ENCODE measurements at places on chromosomes 12 and 14.

DNA sequence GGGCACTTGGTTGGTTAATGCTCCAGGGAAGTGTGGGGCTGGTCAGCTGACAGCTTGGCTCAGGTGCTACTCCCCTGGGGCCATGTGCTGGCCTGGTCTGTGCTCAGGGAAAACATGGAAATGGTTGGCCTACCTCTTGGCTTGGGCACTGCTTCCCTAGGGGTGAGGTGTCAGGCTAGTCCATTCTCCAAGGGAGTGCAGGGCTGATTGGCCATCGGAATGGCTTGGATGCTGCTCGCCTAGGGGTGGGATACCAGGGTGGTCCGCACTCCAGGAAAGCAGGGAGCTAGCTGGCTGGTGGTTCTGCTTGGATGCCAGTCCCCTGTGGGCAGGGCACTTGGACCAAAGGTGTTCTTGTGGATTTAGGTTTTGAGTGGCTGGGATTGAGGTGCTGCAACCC is 245.7 kb downstream of the RAD51B start:
- DNase-seq: no peak

DNA sequence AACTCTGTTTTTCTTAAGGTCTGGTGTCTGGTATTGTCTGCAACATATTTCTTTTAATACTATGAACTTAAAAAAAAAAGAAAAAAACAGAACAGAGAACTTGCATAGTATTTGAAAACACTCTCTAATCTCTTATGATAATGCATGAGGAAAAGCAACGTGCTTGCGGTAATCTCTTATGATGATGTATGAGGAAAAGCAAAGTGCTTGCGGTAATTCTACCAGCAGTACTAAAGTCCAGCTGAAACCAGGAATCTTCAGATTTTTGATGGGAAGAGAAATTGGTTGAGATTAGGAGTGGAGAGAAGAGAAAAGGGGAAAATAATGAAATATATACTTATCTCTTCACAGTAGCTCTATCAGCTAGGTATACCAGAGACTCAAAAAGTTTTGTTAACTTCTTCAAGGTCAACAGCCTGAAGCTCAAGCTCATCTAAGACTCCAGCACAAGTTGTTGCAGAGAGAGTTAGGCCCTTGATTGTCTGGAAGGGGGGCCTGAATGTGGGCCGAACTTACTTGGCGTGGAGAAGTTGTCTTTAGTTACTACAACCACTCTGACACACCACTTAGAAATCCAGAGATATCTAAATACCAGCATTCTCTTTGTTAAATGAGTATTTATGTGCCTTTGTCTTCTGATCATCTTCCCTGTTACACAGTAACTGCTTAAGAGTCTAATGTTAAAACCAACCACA is 240.4 kb downstream of the PRKD1 start:
- DNase-seq: no peak

- DNase-seq: no peak
These were observed 10.6 kb upstream of the DNAL1 start for GRCh38 chr14:73634011-73634833.

DNA sequence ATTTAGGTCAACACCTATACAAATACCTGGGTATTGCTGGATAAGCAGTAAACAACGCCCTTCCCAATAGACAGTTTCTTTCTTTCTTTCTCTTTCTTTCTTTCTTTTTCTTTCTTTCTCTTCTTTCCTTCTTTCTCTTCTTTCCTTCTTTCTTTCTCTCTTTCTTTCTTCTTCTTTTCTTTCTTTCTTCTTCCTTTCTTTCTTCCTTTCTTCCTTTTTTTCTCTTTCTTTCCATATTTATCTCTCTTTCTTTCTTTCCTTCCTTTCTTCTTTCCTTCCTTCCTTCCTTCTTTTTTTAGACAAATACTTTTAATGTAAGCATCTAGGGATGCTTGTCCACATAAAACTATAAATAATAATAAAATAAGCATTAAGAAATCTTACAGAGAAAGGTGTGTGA is 123.2 kb downstream of the KCNK10 start:
- no peak for DNase-seq

GRCh38 chr14:58540749-58541632 is 96.8 kb upstream of the DACT1 start:
- DNase-seq: no peak

DNA sequence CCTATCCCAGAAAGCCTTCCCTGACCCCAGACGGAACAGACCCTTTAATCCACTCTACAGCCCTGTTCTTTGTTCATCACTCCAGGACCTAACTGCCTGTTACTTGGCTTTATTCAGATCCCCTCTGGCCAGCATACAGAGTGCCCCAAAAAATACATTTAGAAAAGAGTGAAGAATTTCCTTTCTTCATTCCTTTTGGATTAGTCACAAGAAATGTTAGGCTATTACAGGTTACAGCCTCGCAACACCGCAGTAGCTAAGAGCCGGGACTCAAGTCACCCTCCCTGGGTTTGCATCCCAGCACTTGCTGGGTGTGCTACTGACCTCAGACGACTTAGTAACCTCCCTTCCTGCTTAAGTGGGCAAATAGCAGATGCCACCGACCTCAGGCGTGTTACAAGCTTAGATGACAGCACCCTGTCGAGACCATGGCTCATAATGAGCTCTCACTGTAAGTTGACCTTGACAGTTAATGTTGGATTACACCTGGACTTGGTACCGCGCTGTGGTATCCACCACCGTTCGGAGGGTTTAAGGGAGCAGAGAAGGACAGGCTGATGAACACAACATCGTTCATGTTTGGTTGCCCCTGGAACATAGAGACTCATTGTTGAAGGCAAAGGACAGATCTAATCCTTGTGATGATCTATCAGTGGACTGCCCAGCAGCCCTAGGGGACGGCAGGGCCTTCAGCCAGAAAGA is 12.9 kb downstream of the GLRX5 start:
- no peak for DNase-seq

DNA sequence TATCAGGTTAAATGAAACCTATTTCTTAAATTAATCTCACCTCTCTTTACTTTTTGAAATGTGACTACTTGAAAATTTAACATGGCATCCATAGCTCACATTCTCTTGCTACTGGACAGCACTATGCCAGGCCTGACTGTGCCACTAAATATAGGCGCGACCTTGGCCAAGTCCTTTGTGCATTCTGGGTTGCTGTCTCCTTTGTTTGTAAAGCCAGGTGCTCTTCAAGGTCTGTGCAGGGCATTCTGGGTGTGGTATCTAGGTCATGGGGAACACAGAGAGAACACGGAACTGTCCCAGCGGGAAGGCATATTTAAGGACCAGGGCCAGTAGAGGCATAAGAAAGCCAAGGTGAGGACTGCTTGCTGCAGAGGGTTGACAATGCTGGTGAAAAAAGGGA is 121.2 kb downstream of the ZNF664 start:
- DNase-seq: no peak

- no peak for DNase-seq
These were observed 88.3 kb downstream of the BCL11B start for GRCh38 chr14:99183716-99184115.

GRCh38 chr14:106372870-106373652 is 846.7 kb downstream of the TMEM121 start:
- DNase-seq: peak; percentile 76

GRCh38 chr12:118575730-118576129 is 199.4 kb downstream of the SUDS3 start:
- no peak for DNase-seq

GRCh38 chr14:101234244-101234937 is 326.9 kb upstream of the DIO3 start:
- no peak for DNase-seq

DNA sequence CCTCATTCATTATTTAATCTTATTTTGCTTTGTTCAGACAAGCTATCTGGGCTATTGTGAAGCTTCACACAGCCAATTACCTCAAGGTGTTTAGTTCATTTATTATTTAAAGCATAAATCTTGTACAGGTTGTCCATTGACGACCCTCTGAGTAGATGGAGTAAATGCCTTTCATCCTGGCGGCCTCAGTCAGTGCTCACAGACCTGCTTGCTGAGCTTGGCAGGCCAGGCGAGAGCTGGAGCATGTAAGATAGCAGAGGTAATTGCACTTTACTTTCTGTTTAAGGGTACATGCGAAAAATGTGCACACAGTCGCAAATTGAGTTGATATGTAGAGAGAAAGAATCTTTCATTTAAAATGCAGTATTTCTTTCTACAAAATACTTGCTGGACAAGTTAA is 224.4 kb downstream of the NPAS3 start:
- DNase-seq: no peak

GRCh38 chr14:32727832-32728231 is 210.8 kb upstream of the NPAS3 start:
- DNase-seq: no peak

DNA sequence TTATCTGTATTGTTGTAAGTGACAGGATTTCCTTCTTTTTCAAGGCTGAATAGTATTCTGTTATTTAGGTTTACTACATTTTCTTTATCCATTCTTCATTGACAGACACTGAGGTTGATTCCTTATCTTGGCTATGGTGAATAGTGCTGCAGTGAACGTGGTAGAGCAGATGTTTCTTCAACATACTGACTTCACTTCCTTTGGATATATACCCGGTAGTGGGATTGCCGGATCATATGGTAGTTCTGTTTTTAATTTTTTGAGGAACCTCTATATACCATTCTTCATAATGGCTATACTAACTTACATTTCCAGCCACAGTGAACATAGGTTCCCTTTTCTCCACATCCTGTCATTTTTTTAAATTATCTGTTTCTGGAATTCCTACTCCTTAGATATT is 21.8 kb downstream of the DERA start:
- DNase-seq: no peak

GRCh38 chr12:28383368-28383767 is 193.1 kb downstream of the CCDC91 start:
- DNase-seq: no peak

DNA sequence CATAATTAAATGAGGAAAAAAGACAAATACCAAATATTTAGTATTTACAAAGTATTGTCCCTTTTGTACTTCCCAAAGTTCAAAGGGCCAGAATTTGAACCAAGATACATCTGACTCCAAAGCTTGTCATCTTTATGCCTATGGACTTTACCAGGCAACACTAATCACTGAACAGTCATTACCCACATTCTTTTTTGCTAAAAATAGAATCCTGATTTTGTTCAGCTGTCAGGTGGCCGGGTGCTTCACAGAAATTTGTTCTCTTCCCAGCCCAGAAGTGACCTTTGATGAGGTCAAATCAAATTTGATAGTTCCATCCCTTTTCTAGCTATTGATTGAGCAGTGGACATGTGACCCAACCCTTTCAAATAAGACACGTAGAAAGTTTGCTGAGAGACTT is 121.6 kb downstream of the LLPH start:
- no peak for DNase-seq

DNA sequence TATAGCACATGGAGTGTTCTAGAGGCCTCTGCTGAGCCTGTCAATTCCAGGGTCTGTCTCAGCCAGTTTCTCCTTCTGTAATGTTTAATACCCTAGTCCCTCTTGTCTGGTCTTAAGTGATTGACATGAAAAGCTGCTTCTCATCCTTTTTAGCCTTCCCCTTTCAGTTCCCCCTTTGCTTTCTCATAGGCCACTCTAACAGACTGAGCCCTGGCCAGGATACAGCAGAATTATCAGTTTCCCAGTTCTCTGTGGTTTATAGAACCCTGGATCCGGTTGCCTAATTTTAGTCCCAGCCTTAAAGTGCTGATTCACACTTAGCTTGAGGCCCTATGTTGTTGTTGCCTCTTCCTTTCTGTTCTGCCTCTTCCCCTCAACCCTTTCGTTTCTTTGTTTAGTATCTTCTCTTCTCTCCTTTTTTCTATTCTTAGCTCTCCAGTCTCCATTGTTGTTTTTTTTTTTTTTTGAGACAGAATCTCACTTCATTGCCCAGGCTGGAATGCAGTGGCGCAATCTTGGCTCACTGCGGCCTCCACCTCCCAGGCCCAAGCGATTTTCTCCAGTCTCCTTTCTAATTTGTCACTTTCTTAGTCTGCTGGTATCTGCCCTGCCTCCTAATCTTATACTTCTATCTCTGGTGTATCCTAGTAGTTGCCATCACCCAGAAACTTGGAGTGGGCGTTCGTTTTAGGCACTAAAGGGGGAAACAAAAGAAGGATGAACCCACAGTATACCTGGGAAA is 2.9 kb upstream of the BIN2 start:
- DNase-seq: peak; percentile 45

- DNase-seq: peak; percentile 9
These were observed 103.3 kb upstream of the PMCH start for GRCh38 chr12:102300824-102301461.

GRCh38 chr14:91290986-91291385 is 46.5 kb upstream of the GPR68 start:
- DNase-seq: no peak

DNA sequence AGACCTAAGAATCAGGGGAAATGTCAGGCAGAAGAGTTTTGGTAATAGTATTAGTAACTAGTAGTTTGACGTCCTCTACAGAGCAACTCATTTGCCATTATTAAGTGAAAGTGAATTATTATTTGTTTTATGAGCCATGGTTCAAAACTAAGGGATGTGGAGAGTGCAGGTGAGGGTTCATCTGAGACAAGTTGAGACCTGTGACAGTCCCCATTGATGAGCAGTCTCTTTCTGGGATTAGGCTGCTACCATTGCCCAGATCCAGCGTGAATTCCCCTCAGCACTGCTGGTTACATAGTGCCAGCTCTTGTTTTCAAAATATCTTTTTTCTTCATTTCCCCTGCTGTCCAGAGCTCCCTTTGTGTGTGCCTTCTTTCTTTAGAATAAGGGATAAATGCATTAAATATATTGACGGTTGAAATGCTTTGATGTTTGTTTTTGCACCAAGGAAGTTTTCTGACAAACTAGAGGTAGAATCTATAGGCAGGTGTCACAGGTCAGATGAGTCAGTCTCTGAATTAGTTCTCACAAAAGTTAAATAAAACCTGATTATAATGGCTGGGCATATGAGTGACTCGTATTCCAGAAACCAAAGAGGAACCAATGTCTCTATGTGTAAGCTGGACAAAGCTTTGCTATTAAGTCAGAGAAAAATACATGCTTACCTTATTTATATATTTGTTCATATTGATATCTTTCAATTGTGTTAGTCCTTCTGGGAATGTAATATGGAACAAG is 381.4 kb downstream of the TMEM117 start:
- no peak for DNase-seq

DNA sequence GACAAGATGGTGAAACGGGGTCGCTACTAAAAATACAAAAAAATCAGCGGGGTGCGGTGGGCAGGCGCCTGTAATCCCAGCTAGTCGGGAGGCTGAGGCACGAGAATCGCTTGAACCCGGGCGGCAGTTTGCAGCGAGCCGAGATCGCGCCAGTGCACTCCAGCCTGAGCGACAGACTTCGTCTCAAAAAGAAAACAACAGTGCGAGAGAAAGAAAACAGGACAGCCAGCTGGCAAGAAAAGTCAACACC is 633 bp upstream of the RNU4-2 start:
- DNase-seq: no peak

- no peak for DNase-seq
These were observed 831.1 kb downstream of the LRFN5 start for GRCh38 chr14:42437809-42438208.

DNA sequence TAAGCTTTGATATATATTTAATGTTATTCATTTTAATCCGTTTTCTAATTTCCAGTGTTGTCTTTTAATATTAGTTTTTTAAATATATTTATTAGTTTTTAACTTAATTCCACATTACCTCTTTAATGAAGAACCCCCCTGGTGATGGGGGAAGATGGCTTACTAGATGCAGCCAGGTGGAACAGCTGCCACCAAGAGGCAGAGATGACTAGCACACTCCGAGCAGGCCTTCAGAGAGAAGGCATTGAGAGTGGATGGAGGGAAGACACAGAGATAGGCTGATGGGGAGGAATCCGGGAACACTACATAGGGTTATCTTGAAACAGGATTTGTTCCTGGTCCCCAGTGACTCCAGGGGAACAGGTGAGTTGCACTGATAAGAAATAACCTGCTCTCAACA is 771.6 kb downstream of the LRFN5 start:
- DNase-seq: no peak

- peak; percentile 81 for DNase-seq
These were observed 1.8 kb downstream of the CKB start for GRCh38 chr14:103520657-103521437.

Measured in CD4-positive, alpha-beta T cell treated with Interleukin-17A for 1 hour (primary cell).